A549 (cell line): ENCODE measurements at places on chromosomes 6 and 20.

DNA sequence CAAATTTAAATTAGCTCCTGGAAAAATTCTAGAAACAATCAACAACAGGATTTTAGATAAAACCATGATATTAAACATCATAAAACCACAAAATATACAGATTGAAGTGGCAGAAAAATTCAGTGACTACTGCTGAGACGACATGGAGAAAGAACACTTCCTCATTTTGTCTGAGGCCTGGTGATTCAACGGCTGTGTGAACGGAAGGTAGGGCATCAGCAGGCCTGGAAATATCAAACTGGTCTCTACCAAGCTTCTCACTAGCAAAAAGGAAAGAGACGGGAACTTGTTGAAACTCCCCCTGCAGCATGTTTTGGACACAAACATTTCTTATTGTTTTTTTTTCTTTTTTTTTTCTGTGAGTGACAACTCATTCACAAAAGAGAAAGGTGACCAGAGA is 58.0 kb upstream of the AHI1 start:
- DNase-seq, result no peak

DNA sequence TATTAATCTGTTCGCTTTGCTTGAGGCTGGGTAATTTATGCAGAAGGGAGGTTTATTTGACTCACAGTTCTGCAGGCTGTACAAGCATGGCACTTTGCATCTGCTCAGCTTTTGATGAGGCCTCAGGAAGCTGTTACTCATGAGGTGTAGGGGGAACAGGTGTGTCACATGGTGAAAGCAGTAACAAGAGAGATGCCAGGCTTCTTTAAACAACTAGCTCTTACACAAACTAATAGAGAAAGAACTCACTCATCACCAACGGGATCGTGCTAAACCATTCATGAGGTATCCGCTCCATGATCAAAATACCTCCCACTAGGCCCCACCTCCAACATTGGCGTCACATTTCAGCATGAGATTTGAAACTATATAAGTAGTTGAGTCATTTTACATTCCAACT is 34.4 kb upstream of the GCLC start:
- no peak for DNase-seq

DNA sequence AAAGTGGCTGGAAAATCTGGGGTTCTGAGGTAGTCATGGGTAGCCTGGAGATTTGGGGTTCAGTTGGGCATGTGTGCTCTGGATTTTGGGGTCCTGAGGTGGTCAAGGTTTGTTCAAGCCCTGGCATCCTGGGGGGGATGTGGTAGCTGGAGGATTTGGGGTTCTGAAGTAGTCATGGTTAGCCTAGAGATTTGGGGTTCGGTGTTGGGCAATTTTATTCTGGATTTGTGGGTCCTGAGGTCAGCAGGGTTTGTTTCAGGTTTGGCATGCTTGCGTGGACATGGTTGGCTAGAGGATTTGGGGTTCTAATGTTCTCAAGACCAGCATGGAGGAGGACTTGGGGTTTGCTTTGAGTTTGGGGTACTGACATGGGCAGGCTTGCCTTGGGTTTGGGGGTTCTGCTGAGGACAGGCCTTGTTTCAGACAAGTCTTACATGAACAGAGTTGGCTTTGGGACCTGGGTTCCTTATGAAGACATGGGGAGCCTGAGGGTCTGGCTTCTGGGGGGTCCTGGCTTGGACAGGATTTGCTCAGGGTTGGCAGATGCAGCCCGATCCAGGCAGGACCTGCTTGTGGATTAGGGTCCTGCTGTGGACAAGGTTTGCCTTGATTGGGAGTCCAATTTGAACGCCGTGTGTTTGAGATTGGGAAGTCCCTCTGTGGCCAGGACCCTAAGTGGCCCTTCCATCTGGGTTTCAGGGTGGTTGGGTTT is 906 bp downstream of the ANKRD60 start:
- DNase-seq, result no peak

DNA sequence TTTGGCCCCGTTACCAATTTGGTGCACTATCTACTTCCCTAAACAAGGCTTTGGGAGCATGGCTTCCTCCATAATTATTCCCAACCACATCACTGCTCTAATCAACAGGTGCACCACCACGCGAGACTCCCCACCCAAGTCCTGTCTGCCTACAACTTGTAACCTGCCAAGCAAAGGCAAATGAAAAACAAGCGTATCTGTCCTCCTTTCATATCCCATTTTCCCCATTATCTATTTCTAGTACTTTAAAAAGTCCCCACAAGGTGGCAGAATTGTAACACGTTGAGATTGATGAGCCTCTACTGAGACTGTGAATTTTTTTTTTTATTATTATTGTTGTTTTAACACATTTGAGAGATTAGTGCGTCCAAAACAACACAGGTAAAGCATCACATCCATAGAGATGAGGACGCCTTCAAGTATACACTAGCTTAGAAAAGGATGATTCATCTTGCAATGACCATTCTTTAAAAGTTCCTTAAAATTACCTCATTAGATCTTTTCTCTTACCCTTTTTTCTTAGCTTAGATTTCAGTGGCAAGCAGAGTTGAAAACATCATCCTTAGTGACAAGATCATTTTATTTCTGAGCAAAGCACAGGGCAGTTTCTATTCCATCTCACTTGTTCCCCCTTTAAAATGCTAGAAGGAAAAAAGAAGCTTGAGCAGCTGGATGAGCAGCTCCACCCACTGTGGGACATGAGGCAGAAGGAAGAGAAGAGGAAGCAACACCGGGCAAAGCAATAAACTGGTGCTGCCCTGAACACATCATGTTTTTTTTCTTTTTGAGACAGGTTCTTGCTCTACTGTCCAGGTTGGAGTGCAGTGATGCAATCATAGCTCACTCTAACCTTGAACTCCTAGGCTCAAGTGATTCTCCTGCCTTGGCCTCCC is 210.8 kb downstream of the ARHGAP18 start:
- DNase-seq, result peak; percentile 52

DNA sequence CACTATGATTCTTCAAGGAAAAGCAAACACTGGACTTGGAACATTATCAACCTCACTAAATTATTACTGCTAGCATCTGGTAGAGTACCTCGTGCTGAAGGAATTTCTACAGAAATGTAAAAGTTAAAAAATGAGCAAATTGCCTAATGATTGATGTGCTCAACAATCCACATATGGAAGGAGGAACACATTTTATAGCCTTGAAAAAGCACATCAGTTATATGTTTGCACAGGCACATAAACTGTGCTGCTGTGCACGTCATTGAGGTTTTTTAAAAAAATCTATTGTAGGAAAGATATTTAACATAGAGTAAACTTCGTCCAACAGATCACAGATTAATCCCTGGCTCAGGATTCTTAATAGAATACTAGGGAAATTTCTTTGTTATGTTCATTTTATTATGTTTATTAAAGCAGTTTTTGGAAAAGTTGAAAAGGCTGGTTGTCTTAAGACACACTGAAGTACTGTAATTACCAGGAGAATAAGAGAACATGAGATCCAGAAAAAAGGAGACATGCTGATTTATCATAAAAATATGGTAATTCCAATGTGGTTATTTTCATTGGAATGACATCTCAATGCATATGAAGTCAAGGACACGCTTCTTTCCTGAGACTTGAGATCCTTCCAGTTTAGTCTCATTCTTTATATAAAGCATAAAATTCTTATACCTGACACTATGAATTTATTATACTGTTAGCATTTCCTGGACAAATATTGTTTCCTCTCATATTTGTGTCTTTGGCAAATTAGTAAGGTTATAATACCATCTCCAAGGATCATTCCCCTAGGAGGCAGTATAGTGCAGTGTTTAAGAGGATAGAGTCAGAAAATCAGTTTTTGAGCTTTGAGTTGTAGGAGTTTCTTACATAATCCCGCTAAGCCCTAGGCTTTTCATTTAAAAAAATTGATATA is 511.1 kb downstream of the TENT5A start:
- peak; percentile 2 for DNase-seq
